Naive B cell (primary cell): ENCODE measurements at places on chromosomes 11 and 22. TPM values are rescaled to one million over a fixed set of nuclear protein-coding genes. Genes with fewer than 3 reads are reported as not detected.

GRCh38 chr22:36289406-36289870 lies 36.5 kb downstream of the APOL1 start:
- DNase-seq = no peak

GRCh38 chr11:64876229-64876750 lies 2.1 kb downstream of the EHD1 start:
- no peak for DNase-seq

GRCh38 chr22:43774318-43774915 lies 37.7 kb downstream of the EFCAB6 start:
- DNase-seq = no peak

Gene RIMBP3B
- 0.13 TPM for polyA plus RNA-seq

DNA sequence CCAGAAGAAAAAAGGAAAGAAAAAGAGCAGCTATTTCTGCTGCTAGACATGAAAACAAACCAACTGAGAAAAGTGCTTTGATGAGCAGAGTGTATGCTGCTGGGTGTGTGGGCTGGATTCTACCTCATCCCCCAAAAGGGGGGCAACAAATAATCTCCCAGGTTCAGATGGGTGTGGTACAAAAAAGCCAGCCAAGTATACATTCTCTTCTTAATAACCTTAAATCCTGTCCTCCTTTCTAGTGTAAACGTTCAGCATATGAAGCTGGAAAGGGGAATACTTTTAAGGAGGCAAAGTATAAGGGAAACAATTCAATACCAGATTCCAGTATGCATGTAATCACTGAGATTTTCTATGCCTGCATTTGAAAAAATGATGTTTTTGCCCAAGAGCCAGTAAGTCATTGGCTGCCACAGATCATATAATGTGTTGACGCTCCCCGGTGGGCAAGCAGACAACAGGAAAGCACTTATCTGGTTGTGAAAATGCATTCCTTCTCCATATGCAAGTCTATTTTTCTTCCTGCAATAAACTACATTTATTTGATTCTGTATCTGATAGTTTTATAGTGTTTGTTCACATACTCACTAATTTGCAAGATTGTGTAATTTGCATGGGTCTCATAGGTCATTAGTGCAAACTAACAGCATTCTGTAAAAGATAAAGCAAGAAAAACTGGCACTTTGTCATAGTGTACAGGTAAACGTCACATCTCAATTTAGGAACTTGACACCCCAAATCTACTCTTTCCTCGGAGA lies 201.1 kb downstream of the CADM1 start:
- DNase-seq = no peak

GRCh38 chr22:39616781-39617180 lies 46.2 kb downstream of the CACNA1I start:
- no peak for DNase-seq

Gene CLMP
- not detected for polyA plus RNA-seq

DNA sequence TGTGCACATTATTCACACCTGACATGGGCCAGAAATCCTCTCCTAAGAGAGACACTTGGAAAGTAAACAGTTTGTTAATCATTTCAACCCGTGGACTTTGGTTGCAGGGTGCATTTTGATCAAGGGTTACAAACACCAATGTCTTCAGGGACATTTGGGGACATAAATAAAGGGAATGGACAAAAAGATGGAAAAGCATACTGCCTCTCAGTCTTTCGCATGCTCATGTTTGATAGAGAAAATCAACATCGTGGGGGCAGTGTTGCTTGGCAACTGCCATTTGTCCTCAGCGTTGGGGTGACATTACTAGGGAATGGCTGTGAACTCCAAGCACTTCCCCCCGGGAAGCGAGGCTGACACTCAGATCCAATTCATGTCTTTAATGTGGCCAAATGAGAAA lies 114.7 kb upstream of the OR4B1 start:
- DNase-seq = no peak

DNA sequence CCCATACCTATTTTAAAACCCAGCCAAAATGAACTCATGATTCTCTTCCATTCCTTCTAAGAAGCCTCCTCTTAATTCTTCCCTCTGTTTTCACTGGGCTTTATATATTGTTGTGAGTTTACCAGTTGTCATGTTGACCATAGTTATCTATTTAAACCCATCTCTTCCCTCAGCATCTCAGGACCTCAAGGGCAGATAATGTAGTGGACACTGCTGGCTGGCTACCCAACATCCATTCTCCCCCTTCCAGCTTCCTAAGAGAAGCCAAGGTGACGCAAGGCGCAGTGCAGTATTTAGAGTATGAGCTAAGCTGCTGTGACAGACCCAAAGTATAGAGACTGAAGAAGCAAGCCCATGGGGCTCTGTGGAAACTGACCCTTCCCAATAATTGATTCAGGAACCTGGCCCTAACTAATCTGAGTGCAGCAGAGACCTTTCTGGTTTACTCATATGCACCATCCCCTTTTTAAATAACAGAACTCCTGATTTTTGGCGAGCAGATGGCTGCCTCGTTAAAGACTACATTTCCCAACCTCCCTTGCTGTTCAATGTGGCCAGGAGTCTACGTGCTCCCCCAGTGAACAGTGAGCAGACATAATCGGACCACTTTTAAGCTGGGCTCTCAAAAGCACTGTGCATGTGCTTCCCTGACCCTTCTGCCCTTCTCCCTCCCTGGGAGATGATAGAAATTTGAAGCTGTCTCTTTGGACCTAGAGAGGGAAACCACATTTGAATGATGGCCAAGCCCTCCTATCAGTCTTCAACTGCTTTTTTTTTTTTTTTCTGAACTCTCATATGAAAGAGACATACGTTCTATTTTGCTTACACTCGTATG lies 28.1 kb upstream of the CREB3L1 start:
- DNase-seq = no peak
